ENCODE measurements at places on chromosomes 2 and 18.

DNA sequence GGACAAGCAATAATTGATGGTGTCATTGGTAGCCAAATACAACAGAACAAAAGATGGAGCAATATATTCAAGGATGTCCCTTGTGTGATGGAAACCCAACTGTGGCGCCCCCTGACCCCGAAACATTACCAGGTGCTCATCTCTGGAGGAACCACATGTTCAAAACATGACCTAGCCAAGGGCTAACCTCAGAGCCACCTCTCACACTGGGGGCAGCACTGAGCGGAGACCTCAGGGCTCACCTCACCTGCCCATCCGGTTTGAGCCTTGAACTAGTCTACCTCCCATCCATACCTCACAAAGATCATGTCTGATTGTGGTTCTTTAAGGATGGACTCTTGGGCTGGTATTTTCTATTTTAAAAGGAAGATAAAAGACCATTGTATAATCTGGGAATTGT lies 314.4 kb upstream of the CDH7 start:
- no peak for DNase-seq

DNA sequence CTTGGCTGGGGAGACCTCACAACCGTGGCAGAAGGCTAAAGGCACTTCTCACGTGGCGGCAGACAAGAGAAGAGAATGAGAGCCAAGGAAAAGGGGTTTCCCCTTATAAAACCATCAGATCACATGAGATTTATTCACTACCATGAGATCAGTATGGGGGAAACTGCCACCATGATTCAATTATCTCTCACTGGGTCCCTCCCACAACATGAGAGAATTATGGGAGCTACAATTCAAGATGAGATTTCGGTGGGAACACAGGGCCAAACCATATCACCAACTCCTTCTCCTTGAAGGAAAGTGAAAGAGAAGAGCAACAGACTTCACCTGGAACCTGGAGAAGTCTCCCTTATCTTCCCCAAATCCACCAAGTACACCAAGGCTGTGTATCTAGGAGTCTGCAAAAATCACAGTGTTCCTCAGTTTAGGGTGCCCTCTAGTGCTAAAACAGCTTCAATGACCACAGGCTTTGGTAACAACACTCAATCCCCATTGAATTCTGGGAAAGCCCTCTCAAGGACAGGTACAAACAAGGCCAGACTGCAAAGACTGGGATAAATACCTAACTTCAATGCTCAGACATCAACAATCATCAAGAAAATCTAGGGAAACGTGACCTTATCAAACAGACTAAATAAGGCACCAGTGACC lies 148.8 kb upstream of the SRD5A2 start:
- DNase-seq, result peak; percentile 66

DNA sequence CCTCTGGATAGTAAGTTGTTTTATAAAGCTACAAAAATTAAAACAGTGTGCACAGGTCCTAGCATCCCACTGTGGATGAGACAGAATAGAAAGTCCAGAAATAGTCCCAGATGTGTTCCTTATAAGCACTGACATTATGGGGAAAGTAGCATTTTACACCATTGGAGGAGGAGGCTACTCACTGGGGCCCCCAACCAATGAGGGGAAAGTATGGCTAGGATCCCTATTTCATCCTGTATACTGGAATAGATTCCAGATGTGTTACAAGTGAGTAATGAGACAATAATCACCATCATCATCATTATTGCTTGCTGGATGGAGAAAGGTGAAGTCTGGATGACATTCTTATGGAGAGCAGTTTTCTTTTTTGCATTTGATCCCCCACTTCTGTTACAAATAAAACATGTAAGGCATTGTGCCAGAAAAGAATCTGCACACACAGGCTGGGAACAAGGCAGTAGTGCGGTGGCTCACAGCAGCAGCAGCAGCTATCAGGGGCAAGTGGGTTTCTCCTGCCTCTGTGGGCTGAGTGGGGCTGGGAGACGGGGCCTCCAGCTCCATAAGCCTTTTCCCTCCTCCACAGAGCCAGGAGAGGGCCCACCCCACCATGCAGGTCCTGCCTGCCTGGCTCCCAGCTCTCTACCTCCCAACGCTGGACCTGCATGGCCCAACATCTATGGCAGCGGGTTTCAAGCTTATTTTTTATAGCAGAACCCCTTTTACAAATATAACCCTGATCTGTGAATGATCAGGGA lies 5.0 kb downstream of the ARID5A start:
- no peak for DNase-seq

- no peak for DNase-seq
Observed at GRCh38 chr2:74515981-74516633, 1.9 kb downstream of the TLX2 start.

GRCh38 chr2:221506469-221506868 lies 65.6 kb downstream of the EPHA4 start:
- no peak for DNase-seq

GRCh38 chr2:64164629-64165028 lies 20.4 kb upstream of the PELI1 start:
- no peak for DNase-seq

- no peak for DNase-seq
Observed at GRCh38 chr2:76940559-76940958, 581.6 kb downstream of the LRRTM4 start.

- no peak for DNase-seq
Observed at GRCh38 chr2:72289283-72289682, 141.6 kb upstream of the CYP26B1 start.

DNA sequence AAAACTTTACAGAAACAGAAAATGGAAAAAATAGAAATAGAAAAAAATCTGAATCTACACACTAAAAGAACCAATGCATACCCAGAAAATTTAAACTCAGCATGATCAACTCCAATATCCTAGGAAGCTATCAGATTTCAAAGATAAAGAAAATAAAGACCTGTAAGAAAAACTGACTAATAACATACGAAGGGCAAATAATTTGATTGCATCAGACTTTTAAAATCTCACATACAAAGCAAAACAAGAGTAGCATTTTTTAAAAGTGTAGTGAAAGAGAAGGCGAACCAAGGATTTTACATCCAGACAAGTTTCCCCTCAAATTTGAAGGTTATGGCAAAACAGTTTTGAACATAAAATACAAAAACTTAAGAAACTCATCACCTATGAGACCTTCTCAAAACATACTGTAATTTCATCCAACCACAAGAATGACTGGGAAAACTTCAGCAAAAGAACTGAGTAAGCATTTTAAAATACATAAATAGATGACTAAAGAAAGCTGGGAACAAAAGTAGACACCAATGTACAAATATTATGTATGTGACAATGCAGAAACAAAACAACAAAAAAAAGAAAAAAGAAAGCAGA lies 54.8 kb downstream of the NBAS start:
- no peak for DNase-seq

DNA sequence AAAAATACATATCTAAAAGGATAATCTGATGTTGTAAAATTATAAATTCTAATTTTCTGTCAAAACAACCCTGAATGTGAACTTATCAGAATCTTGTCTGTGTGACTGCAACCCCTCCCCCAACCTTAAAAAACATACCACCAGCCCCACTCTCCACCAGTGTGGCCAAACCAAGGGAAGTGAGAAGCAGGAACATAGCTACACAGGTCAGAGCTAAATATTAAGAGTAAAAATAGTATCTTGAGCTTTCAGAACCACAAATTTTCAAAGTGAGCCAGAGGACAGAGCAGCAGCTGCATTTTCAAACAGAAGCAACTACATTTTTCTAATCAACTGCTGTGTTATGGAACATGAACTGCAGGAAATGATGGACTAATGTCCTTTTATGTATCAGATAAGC lies 156.7 kb downstream of the SLC4A10 start:
- DNase-seq, result no peak

All from mammary epithelial cell (primary cell).